ENCODE measurements at places on chromosomes 3 and 15.

DNA sequence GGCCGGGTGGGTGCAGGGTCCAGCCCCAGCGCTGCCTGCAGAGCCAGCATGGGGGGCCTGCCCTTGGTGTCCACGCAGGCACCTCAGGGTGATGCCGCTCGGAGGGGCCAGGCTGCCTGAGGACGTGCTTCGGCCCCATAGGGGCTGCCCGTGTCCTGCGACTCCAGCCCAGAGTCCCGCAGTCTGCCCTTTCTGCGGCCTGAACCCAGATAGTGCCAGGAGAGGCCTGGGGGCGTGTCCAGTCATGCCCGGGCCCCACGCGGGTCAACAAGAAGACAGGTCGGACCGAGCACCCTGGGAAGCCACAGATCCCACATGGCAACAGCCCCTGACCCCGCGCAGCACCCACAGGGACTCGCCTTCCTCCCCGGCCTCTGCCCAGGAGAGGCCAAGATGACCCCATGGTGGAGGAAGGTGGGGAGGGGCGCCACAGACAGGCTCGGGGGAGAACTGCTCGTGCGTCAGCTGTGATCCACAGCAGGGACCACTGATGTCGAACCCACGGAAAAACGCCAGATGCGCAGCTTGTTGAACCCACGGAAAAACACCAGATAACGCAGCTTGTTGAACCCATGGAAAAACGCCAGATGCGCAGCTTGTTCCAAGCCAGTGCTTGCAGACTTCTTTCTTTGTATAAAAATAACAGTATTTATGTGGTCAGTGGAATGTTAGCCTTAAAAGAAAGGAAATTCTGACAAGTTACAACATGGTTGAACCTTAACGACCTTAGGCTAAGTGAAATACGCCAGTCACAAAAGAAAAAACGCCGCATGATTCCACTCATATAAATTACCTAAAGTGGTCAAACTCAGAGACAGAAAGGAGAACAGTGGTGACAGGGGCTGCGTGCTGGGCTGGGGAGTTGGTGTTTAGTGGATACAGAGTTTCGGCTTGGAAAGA, 28.5 kb downstream of the CYFIP1 start:
- DNase-seq, result no peak

GRCh38 chr15:24886538-24886937, 68.2 kb upstream of the SNRPN start:
- DNase-seq, result no peak

DNA sequence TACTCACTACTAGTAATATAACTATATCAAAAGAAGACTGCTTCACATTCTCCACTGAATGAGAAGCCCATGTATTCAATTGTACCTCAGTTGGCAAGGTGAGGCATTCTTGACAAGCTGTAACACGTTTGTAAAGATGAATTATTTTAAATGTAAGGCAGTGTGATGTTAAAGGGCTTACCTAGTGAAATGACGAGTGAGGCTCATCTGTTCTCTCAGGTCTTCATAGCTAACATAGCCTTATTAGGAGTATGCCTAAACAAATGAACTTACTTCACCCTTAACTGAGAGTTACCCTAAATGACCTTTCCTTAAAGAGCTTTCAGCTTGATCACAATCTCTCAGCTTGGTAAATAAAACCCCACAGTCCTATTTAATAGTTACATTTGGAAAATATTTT, 127.3 kb downstream of the FEZF2 start:
- DNase-seq, result no peak

DNA sequence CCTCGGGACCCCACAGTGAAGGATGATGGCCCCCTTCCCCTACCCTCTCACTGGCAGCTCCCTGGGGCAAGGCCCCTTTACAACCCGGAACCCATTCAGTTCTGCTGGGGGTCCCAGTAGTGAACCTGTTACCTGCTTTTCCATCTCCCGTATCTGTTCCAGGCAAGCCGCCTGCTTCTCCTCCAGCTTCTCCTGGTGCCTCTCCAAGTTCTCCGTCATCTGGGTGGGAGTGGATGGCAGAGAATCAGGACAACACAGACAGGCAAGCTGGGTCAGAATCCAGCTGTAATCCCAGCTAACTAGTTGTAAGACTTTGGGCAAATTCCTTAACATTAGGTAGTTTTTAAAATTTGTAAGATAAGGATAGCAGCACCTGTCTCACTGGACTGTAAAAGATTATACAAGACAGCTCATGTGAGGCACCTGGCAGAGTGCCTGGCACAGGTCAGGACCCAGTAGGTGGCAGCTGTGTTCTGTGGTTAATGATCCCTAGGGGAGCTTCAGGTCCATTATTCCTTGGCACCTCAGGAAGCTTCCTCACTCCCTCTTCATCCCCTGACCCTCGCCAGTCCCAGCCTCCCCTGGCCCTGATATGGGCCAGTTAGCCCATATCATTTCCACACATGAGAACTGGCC, 6.4 kb upstream of the ANKRD63 start:
- DNase-seq, result no peak

- DNase-seq, result no peak
Measured at GRCh38 chr3:175212896-175213295, 353.8 kb downstream of the NAALADL2 start.

DNA sequence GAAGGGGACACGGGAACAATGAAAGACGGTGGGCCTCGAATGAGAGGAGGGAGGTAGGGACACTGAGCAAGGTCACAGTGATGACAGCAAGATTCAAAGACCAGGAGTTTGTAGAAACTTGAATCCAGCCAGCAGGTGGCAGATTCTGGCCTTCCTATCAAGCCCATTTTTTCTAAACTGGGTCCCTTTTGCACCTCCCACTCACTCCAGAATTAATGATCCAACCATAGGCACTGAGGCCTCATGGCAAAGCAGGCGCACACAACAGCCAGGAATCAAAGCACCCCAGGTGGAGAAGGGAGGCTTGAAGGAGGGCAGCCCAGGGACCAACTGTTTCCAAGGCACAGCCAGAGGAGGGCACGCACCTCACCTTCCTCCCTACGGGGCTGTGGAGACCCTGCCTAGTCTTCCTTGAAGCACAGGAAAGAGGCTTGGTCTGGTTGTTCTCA, 90.2 kb downstream of the ANP32A start:
- DNase-seq, result no peak

DNA sequence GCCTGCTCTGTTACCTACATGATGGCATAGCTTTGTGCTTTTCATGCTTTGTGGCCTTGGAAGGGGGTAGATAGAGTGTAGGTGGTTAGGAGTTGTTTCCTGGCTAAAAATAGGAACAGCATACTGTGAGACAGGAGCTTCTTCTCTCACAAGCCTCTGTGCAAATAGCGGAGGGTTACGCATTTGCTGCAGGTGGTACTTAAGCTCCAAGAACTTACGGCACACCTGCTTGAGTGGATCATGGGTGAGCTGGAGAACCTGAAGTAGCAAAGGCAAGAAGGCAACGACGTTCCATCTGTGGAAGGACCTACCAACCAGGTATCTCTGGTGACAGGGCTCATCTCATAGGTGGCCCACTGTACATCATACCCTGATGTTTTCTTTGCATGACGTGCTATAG, 66.0 kb downstream of the ST6GAL1 start:
- DNase-seq, result no peak

- DNase-seq, result no peak
Measured at GRCh38 chr3:117366574-117366973, 657.0 kb downstream of the TUSC7 start.
